ENCODE measurements at places on chromosomes 3 and 15. TPM values are rescaled to one million over a fixed set of nuclear protein-coding genes. Genes with fewer than 3 reads are reported as not detected.

- no peaks in the 10 kb centered on the region for H3K27me3 ChIP-seq
- H3K27ac ChIP-seq: no peak overlapping the region
- no peak for DNase-seq
- no peak overlapping the region for H3K4me3 ChIP-seq
Measured at GRCh38 chr15:63626955-63627354, 29.8 kb downstream of the FBXL22 start.

- H3K27ac ChIP-seq: no peak overlapping the region
- H3K36me3 ChIP-seq: no peaks in the 10 kb centered on the region
- peaks cover 6% of the 10 kb centered on the region for H3K4me1 ChIP-seq
Measured at GRCh38 chr3:49701388-49702077, 12.2 kb downstream of the RNF123 start.

- no peaks in the 10 kb centered on the region for H3K27me3 ChIP-seq
- peaks cover 8% of the 10 kb centered on the region for H3K4me1 ChIP-seq
- H3K4me3 ChIP-seq: no peak overlapping the region
Measured at GRCh38 chr3:141462176-141462859, 24.5 kb upstream of the RASA2 start.

DNA sequence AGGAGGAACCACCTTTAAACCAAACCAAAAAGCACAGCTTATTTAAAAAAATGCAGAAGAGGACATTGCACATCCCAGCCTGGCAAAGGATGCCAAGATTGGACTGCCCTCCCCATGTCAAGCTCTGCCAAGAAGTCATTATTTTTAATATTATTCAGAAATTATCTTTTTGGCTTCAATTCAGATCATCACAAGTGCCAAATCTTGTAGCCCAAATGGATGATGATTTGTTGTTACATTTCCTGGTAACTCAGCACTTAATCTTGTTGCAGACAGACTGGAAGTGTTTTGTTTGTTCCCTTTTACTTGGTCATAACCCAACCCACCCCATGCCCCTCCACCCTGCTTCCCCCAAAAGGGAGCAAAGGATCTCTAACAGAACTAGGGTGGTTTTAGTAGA is 28.1 kb upstream of the LXN start:
- no peaks in the 10 kb centered on the region for H3K36me3 ChIP-seq
- peaks cover 8% of the 10 kb centered on the region for H3K4me1 ChIP-seq
- no peaks in the 10 kb centered on the region for H3K27me3 ChIP-seq
- no peak for DNase-seq
- no peak overlapping the region for H3K27ac ChIP-seq

BCHE gene
- total RNA-seq: not detected

DNA sequence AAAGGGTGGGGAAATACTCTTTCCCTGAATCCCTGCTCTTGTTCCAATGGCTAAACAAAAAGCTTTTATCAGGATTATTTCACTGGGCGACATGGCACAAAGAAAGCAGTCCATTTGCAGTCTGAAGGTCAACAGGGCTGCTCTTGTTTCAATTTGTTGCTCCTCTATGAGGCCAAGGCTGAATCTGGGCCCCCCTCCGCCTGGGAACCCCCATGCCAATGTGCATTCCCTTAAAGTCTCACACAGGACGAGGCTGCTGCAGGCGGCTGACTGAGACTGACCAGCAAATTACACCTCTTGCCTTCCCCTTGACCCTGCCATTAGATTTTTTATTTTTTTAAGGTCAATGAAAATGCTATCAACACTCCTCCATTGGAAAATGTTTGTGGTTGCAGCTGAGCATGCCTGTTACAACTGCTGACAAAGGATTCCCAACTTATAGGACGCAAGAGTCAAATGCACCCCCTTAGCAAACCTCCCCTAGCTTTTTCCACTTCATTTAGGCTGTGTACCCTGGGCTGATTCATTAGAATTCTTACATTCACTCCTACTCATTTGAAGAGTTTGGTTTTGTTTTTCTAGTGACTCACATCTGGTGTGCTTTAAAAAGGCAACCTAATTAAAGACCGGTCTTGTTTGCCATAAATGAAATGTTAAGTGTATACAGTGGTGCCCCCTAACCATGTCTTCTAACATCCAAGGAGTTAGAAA is 60.8 kb upstream of the ARHGEF3 start:
- no peak overlapping the region for H3K4me3 ChIP-seq
- peaks cover 50% of the 10 kb centered on the region for H3K4me1 ChIP-seq
- H3K36me3 ChIP-seq: peaks cover 2% of the 10 kb centered on the region
- H3K27me3 ChIP-seq: no peaks in the 10 kb centered on the region
- peak overlapping the region; percentile 34 for H3K27ac ChIP-seq

TRPM1 gene
- total RNA-seq: not detected

CIDEC gene
- not detected for total RNA-seq
